Stimulated activated CD4-positive, alpha-beta T cell treated with anti-CD3 and anti-CD28 coated beads, Interleukin-4, amount 100 ng/mL, for 4 hours (primary cell): ENCODE measurements at places on chromosomes 7 and 10.

- no peak for DNase-seq
These were observed 117.2 kb upstream of the LYZL1 start for GRCh38 chr10:29171717-29172116.

- no peak for DNase-seq
These were observed 16.7 kb upstream of the CLIP2 start for GRCh38 chr7:74272305-74273038.

- no peak for DNase-seq
These were observed 258.8 kb downstream of the AHR start for GRCh38 chr7:17557251-17557671.

- no peak for DNase-seq
These were observed 27.2 kb downstream of the NUDCD3 start for GRCh38 chr7:44463169-44463808.

GRCh38 chr7:33901199-33901598 lies 4.1 kb upstream of the BMPER start:
- no peak for DNase-seq

DNA sequence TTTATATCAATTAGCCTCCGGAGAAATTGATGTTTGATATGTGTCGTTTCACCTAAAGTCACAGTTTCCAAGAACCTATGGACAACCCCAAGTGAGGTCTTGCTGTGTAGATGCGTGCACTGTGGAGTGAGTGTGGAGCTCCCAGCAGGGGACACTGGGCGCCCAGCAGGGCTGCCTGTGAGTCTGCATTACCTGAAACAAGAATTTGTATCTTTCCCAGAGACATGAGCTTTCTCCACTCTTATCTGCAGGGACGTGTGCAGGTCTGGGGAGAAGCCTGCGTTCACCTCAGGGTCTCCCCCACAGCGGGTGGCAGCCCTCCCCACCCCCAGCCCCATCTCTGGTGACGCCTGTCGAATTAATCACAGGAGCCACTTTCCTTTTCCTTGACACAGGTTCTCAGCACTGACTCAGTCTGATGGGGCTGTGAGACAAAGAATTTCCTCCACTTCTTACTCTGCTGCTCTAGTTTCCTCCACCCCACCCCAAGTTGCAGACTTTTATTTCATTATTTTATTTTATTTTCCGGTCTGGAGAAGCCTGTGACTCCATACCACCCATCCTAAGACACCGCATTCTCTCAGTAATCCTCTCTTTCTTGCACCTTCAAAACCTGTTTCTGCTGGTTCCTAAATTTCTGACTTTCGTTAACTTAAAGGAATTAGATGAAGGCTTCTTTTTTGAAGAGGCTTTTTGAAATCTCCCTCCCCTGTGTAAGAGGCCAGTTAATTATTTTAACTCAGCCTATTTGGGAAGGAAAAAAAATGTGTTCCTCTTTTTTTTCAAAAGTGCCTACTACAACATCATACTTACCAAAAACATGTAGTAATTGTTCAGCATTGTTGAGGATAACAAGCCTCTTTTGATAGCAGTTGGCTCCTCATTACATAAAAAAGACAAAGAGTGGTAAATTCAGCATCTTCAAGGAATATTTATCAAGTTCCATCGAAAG lies 17.0 kb upstream of the INSIG1 start:
- no peak for DNase-seq

GRCh38 chr10:16986406-16987205 lies 143.0 kb downstream of the CUBN start:
- no peak for DNase-seq

GRCh38 chr7:90774706-90775105 lies 178.6 kb downstream of the CDK14 start:
- DNase-seq = no peak

DNA sequence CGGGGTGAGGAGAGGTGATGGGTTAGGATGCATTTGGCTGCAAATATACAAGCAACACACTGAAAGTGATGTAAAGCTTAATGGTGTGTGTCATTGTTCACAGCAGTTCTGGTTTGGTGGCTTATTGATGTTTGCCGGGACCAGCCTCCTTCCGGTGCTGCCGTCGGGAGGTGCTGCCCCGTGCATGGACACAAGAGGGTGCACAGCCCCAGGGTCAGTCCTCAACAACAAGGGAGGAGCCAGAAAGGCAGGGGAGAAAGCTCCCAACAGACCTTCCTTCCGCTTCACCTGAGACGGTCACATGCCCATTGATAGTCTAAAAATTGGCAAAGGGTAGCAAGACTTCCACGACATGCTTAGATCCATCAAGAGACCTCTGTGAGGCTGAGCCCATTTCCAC lies 9.5 kb downstream of the RNF32 start:
- no peak for DNase-seq

- DNase-seq = no peak
These were observed 179.3 kb upstream of the FZD8 start for GRCh38 chr10:35821339-35821911.

GRCh38 chr10:56496186-56496486 lies 135.1 kb upstream of the ZWINT start:
- DNase-seq = no peak

GRCh38 chr10:36946598-36946997 lies 178.8 kb upstream of the ANKRD30A start:
- DNase-seq = no peak

- DNase-seq = no peak
These were observed 303.1 kb downstream of the FZD1 start for GRCh38 chr7:91567081-91568012.

DNA sequence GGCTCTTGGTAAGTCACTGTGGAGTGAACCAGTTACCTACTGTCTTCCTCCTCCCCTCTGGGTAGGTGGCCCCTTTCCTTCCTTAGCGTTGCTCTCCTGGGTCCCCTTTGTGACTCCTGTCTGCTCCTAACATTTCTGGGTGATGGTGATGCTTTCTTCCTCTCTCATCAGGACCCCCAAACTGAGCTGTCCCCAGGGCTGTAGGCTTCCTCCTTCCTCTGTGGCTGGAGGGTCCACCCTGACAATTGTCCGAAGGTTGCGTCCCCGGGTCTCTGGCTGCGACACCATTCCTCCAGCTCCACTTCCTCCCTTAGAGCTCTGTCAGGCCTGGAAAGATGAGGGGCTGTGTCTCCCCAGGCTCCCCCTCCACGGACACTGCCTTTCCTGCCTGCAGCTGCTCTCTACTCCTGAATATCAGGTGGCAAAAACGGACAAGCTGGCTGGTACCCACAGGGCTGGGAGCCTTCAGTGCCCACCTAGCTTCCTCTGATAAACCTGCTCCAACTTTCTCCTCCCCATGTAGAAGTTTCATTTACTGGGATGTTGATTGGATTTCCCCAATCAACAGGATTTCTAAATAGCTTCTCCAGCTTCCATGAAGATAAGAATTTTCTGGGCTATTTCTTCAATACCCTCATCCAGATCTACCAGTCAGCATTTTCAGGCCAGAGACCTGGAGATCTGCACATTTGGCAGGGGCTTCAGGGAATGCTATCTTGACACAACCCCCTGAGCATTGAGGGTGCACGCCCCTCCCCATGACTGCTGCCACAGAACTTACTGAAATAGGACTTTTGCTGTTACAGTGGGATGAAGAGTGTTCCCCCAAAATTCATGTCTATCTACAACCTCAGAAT lies 506.5 kb downstream of the TCERG1L start:
- DNase-seq = no peak

- DNase-seq = no peak
These were observed 12.9 kb downstream of the MYOZ1 start for GRCh38 chr10:73628405-73628804.

DNA sequence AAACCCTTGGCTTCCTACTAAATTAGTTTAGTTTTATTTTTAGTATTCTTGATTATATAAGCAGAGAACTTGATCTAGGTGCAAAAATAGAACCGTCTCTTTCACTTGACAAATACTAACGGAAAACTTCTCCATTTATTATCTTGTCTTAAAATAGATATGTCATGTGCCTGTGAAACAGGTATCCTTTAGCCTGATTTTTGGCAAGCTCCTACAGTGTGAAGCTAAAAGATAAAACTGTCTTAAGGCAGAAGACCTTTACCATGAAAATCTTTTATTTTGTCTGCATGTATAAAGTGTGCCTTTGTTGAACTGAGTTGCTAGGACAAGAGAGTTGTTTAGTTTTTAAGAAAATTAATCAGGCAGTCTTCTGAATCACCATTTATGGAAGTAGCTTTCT lies 90.6 kb downstream of the CYP51A1 start:
- no peak for DNase-seq

DNA sequence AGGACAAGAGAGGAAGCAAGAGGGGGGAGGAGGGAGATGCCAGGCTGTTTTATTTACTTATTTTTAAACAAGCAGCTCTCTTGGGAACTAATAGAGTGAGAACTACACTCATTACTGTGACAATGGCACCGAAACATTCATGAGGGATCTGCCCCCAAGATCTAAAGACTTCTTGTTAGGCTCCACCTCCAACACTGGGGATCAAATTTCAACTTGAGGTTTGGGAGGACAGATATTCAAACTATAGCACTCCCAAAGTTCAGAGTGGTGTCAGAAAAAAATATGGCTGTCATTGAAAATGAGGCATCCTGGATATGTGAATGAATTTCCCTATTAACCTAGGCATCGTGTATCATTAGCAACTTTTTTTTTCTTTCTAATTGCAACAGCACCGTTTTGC lies 145.5 kb downstream of the ABCA13 start:
- DNase-seq = no peak

DNA sequence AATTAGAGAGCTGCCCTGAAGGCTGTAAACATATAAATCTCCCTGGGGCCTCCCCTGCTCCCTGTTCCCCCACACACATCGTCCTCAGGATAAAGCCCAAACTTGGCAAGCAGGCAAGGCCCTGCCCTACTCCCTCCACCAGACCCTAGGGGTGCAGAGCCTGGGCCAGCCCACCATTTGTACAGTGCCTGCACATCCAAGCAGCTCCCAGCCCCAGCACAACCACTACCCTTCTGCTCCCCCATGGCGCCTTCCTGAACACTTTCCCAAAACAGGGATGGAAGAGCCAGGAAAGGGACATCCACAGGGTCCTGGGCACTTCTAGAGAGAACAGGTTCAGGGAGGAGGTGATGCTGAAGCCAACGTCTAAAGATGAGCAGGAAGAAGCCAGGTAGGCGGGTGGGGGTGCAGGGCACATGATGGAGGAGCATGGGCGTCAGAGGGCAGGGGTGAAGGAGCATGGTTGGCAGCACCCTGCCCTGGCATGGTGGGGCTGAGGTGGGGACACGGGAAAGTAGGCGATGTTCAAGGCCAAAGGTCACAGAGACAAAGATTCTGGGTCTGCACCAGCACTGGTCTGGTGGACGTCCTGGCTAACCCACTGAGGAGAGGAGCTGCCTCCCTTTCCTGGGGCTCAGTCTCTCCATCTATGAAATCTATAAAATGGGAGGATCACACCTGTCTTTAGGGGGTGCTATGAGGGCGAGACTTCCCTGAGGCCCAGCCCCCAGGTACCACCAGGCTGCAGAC lies 140.6 kb downstream of the ARHGAP22 start:
- DNase-seq = no peak

DNA sequence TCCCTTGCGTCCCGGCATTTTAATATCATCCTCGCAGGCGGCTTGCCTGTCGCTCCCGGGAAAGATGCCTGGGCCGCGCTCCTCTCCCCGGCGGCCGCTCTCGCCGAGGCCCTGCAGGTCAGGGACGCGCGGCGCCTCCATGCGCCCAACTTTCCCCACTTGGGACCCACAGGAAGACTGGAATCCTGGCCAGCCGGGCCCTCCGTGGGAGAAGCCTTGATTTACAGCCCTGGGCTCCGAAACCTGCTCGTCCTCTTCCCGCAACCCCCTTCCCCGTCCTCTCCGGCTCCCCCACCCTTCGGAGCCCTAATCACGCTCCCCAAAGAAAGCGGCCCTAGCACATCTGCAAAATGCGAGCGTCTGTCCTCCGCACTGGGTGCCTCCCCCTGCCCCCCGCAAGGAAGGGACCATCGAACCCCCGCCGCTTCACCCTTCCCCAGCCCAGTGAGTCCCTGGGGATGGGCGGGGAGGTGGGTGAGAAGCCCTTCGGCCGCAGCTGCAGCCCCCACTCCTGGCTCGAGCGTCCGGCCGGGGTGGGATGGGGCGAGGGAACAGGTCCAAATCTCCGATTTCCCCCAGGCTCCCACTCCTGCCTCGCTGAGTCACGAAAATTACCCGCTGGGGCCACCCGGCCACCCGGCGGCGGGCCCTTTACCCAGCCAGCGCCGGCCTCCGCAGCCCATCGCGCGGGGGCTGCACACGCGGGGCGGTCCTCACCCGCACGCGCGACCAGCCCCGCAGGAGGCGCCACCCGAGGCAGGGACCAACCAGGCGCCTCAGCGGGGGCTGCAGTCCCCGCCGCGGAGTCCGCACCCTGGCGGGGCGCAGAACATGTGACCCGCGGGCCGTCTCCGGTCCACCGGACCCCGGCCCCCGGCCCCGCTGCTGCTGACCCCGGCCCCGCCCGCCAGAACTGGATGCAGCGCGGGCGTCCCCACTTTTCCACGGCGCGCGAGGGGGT lies 695 bp downstream of the HSPA12A start:
- DNase-seq = no peak

DNA sequence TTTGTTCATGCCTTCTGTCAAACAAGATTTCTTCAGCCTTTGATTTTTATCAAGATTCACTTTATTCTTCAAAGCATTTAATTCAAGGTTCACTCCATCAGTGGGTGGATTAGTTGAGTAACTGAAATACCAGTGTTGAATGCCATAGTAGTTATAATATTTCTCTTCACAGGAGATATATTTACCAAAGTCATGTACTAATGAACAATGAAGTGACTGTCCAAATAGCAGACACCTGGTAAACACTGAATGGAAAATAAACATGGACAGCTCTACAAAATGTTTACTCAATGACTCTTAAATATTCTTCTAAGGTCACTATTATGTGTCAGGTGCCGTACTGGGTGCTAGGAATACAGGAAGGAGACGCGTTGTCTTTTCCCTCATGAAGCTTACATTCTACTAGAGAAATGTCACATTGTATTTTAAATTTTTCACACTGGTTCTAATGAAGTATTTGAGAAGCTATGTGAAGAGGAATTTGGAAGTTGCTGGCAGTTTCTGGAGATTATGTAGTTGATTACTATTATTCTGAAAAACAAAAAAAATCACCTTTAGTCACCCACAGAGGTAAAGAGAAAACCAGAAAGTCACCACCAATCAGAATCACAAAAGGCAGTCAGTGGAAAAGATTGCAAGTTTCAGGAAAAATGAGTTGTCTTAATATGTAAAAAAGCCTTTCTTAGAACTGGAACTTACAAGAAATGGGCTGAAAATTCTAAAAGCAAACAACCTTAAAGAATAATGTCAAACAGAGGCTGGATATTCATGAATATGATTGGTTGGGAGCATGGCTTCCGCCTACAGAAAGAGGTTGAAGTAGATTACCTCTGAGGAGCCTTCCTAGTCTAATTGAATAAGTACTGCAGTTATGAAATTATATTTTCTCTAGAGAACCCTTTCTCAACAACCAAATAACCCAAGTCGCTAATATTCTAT lies 84.5 kb downstream of the RTKN2 start:
- no peak for DNase-seq

DNA sequence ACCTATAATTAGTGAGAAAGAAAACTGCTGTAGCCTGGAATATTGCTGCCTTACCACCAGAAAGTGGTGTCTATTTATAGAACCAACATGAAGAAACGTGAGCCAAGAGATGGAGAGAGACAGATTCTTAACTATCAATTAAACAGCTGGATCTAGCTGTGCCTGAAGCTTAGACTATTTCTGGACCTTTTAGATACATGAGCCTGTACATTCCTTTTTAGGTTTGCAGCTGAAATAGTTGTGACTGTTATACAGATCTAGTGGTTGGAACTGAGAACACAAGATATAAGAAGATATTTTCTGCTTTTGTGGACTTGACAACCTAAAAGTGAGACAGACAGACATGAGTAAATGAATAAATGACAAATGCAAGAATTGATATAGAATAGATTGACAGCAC lies 73.4 kb downstream of the CDK14 start:
- no peak for DNase-seq

- no peak for DNase-seq
These were observed 156.7 kb downstream of the PRKG1 start for GRCh38 chr10:51230887-51231585.

GRCh38 chr7:137032436-137032835 lies 164.0 kb downstream of the CHRM2 start:
- no peak for DNase-seq
